ENCODE measurements at places on chromosomes 3 and 15.

DNA sequence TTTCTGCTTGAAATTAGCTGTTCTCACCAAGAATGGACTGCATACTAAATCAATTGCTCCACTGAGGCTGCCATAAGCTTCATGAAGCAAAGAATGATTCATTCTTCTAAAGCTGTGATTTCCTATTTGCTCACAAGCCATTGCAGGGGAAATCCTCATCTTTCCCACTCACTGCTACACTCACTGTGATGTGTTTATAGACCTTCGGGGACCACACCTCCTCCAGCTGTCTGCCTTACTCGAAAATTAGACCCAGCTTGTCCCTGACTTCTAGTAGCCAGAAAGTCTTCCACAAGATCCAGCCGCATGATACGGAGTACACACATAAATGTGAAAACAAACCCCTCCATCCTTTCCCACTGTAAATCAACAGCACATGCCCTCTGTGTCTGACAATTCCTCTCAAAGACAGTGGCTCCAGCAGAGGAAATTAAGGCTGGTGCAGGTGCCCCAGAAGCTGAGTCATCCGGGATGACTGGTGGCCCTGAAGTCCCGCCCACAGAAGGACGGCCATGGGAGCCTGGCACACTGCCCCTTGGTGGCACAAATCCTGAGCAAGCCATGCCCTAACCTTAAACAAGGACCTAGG is 172.0 kb downstream of the STT3B start:
- DNase-seq, result no peak

GRCh38 chr3:190596349-190597285 is 82.7 kb downstream of the IL1RAP start:
- DNase-seq, result no peak

DNA sequence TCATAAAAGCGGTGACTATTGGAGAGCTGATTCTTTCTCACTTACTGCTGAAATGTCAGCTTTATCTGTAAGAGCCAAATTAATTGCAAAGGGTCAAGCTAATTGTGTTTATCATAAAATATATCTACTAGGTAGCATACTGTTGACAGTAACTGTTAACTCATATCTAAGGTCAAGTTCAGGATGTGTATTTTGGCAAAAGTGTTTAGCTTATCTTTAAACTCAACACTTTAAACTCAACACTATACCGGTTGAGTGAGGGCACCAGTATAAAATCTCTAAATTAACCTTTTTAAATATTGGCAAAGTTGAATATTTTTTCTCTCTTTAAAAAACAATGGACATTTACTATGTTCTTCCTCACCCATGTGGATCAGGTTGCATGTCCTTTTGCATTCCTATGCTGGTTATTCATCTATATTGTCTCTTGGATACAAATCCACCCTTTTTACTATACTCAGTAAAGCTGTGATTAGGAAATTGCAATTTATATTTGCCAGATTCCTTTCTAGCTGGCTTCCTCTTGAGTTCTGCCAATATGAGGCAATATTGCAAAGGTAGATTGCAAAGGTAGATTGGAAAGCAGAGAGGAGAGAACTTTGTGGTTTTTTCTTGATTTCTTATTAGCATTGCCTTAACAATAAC is 344.6 kb upstream of the DCBLD2 start:
- DNase-seq, result no peak

GRCh38 chr3:142315083-142315482 is 89.7 kb upstream of the GK5 start:
- no peak for DNase-seq

DNA sequence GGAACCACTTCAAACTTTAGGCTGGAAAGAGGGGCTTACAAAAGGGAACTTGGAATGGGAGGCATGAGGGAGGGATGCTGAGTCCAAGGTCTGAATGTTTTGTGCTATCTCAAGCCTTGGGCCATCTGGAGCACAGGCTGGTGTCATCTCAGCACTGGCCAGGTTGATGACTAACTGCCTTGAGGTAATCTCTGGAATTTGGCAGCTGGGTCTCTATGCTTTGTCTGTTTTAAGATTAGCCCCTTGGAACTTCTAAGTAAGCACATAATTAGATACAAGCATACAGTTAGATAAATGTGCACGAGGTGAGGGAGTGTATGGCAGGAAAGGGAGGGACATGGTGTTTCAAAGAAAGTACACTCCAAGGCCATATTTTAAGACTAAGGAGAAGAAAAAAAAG is 252.4 kb upstream of the CCDC54 start:
- DNase-seq, result no peak

GRCh38 chr15:72599855-72600464 is 54.5 kb upstream of the GOLGA6B start:
- no peak for DNase-seq

GRCh38 chr3:74331711-74332110 is 282.7 kb downstream of the CNTN3 start:
- no peak for DNase-seq

DNA sequence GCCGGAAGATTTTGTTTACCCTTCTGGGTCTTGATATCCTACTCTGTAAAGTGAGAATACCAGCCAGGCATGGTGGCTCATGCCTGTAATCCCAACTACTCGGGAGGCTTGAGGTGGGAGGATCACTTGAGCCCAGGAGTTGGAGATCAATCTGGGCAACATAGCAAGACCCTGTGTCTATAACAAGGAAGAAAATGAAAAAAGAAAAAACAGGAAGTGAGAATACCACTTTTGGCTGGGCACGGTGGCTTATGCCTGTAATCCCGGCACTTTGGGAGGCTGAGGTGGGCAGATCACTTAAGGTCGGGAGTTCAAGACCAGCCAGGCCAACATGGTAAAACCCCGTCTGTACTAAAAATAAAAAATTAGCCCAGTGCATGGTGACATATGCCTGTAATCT is 36.9 kb downstream of the SFMBT1 start:
- no peak for DNase-seq

DNA sequence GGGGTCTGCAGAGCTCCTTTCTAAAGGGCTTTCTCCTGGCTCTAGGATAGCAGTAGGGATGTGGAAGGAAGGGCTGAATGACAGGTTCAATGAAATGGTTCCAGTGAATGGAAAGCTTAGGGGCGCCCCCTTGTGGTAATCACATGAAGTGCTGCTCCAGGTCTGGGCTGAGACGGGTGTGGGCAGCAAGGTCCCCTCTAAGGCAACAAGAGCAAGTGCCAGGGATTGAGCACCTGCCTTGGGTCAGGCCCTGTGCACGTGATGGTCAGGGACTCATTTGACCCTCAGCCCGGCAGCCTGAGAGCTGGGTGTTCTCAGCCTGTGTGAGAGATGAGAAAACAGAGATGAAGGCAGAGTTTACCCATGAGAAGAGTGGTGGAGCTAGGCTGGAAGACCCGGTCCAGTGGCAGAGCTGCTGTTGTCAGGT is 12.1 kb upstream of the CX3CR1 start:
- DNase-seq, result no peak

Measured in thoracic aorta (tissue), 2 donors.